CD4-positive, CD25-positive, alpha-beta regulatory T cell (primary cell): ENCODE measurements at places on chromosomes 1 and 21.
A peak's percentile ranks its signal among the peaks of the same experiment; 100 is the strongest.

DNA sequence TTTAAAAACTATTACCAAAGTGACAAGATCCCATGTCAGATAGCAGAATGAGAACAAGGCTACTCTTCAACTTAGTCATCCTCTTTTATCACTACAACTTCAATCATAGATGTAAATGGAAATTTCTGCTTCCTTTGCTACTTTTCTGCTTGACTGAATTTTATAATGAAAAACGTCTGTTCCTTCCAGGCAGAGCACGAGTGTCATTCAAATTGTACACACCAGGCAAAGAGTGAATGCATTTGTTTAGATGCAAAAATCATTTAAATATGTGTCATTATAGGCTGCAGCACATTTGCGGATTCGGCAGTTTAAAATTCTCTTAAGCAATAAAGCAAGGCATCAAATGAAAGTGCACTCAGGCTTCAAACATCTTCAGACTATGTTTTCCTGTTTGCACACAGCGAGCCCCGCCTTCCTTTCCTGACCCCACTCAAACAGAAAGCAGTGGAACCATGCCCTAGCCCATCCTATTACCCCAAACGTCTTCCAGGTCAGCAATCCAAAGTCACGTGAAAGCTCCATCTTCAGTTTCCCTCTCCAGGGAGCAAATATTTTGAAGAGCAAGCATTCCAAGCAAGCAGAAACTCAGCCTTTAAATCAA, 99.6 kb downstream of the APP start:
- no peak for DNase-seq

DNA sequence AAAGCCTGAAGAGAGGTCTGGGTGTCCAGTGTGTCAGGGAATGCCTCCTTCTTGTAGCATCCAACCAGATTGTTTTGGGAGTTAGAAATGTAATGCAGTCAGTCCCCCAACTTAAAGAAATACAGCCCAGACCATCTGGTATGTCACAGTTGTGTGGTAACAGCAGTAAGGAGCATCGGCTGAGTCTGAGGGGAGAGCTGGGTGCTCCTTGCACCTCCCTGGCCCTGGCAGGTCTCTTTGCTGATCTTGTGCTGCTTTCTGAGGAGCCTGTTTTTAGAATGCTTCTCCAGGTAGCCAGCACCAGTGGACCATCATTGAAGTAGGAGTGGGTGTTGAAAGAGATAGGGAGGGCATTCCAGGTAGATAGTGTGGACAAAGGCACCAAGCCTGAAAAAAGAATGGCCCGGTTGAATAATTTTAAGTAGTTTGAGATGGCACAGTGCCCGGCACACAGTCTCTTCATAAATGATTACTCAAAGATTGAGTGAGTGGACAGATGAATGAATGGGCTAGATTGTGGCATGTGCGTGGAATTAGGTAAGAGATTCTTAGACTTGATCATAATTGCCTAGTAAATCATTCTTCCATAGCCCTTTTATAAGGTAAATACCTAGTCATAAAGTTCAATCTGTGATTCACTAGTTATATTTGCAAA, 46.5 kb downstream of the LAMC1 start:
- DNase-seq: no peak

- DNase-seq: no peak
Observed at GRCh38 chr1:18283601-18284385, 176.2 kb downstream of the IGSF21 start.

GRCh38 chr1:185375583-185375982, 58.5 kb upstream of the IVNS1ABP start:
- no peak for DNase-seq

- no peak for DNase-seq
Observed at GRCh38 chr1:158102881-158103674, 77.6 kb upstream of the CD1D start.

DNA sequence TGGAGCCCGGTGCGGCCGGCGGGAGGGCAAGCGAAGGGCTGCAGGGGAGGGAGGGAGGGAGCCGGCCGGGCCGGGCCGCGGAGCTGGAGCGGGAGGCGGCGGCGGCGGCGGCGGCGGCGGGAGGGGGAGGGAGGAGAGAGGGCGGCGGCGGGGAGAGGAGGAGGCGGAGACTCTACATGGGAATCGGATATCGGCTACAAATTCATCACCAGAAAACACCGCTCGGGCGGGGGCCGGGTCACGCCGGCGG, at the start of gene AKT3:
Gene AKT3, minus strand, starts transcription at position 42 of the 250 bp plus-strand sequence. CDS start 7,073 bp downstream, outside the sequence.
- DNase-seq: no peak

GRCh38 chr1:158810311-158810710, 20.8 kb upstream of the MNDA start:
- DNase-seq: no peak

DNA sequence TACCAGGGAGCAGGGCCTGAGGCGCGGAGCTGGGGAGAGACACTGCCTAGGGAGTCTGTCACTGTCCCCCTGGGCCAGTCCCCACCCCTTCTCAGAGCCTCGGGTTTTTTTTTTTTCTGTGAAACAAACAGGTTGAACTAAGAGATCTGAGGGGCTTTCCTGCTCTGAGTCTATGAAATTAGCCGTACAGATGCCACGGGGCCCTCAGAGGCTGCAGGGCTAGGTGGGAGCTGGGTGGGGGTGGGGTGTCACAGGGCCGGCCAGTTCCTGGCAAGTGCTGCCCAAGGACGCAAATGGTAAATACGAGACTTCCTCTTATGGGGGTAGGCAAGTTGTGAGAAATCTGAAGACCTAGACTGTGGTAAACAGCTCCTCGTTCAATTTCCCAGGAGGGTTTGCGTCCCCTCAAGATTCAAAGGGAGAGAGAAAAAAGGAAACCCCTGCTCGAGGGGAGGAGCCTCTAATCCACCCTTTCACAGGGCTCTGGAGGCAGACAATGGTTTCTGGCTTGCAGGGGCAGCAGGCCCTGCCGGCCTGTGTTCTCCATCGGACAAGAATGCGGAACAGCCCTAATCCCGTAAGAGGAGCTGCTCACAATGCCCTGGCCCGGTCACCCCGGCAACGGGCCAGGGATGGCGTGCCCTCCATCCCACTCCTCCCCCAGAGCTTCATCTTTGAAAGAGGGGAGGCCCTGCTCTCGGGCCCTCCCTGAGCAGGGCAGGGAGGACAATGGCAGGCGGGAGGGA, 7.8 kb downstream of the NUAK2 start:
- peak; percentile 30 for DNase-seq

DNA sequence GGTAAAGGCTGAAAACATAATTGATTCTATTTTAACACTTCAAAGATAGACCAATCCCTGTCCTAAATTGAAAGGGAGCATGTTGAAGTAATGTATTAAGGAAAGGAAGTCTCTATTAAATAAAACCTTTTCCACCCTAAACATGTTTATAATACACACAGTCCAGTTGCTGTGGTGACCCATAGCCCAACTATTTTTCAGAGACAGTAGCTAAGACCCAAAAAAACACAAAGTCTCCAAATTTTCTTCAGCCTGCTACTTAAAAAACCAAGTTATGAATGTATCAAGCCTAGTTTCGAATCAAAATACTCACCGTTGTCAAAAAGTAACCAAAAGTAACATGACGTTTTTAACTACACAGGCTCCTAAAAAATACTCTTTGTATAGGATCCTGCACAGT, 1.6 kb downstream of the ELK4 start:
- DNase-seq: no peak

DNA sequence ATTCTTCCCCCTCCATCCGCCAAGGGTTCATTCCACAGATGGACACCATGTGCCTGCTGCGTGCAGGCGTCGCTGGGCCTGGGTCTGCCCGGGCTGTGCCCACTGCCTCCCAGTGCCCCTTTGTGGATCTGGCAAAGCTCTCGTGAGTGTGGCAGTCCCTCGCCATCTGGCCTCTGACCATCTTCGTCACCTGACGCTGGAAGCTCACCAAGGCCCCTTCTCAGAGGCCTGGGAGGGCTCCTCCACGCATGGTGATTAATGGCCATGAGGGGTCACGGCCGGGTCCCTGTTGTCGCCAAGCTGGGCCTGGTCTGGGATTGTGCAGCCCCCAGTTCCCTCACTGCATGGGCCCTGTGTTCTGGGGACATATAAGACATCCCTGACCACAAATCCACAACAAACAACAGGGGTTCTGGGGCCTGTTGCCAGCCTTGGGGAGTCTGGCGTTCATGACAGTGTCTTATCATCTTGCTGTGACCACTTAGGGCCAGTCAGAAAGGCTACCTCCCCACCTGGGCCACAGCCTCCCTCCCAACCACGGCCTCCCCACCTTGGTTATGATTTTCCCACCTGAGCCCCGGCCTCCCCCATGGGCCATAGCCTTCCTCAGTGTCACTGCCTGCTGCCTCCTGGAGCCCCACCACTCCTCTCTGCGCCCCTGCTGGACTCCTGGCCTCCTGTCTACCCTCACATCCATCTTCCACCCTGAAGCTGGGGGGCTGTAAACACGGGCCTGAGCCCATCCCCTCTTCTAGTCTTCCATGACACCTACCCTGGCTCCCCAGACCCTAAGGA, 27.9 kb downstream of the SLC45A1 start:
- DNase-seq: no peak

DNA sequence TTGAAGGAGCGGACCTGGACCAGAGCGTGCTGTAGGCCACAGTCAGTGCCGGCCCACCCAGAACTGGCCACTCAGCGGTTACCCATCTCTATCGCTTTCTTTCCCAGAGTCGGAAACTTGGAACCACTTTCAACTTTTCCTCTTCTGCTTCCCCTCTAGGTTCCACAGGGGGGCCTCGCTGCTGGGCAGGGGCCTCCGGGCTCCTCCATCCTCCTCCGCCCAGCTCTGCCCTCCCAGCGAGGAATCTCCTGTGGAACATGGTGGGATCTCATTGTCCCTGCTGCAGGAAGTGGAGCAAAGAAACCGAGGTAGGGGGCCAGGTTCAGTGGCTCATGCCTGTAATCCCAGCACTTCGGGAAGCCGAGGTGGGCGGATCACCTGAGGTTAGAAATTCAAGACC, 139.2 kb downstream of the ETS2 start:
- DNase-seq: no peak

DNA sequence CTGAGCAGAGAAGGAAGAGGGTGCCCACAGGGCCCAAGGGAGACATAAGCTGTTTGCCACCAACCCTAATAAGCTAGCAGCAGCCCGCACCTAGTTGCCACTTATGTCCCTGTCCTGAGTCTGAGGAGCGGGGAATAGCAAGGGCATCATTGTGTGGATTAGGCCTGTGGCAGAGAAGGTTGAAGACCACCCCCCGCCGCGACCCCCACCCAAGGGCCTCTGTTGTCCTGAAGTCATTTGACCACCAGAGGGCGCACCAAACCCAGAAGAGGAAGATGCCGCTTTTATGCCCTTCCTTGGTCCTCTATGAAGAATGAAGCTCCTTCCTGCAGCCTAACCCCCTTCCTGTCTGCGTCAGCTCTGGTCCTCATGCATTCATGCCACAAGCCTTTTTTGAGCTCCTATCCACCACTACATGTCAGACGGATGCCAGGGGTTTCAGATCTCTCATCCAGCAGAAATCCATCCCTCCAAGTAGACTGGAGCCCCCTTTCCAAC, 16.6 kb downstream of the RHBG start:
- peak; percentile 60 for DNase-seq

DNA sequence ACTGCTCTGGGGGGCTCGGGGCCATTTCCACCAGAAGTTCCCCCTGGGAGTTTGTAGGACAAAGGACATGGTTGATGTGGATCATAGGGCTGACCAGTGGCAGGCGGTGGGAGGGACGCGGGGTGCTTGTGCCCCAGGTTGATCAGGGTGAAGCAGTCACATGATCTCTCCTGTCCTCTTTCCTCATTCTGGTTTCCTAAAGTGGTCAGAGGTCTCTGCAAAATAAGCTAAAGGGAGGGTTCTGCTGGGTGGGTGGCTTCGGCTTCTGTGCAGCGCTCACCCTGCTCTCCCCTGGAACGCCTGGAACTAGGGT, 9.2 kb downstream of the PDXK start:
- no peak for DNase-seq

DNA sequence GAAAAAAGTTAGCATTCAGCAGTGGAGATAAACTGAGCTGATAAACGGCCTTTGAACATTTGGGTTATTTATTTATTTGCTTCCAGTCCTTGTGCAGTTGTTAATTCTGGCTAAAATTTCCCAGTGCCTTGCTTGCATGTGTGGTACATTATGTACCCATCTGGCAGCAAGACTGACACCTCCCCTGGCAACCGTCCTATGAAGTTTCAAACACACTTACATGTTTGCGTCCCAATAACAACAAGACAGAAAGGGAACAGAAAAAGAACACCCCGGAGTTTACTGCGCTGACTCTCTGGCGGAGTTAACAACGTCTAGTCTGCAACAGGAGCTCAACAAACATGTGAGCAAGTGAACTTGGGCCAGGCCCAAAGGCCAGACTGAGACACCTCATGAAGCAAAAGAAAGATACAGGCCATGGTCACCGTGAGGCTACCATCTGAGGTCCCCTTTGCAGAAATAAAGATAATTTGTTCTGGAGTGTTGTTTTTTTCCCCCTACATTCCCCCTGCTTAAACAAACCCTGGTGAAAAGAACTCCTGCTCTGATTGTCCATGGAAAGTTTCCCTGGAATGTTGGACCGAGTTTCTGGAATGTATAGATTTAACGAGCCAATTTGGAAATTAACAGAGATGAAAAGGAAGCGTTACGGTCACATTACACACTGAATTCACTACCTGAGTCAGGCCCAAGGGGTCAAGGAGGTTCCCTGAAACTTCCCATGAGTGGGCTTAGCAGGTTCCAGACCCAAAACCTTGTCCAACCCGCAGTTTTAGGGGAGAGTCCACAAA, 33.4 kb downstream of the TRABD2B start:
- no peak for DNase-seq

GRCh38 chr1:30420519-30421050, 302.8 kb downstream of the MATN1 start:
- DNase-seq: no peak

DNA sequence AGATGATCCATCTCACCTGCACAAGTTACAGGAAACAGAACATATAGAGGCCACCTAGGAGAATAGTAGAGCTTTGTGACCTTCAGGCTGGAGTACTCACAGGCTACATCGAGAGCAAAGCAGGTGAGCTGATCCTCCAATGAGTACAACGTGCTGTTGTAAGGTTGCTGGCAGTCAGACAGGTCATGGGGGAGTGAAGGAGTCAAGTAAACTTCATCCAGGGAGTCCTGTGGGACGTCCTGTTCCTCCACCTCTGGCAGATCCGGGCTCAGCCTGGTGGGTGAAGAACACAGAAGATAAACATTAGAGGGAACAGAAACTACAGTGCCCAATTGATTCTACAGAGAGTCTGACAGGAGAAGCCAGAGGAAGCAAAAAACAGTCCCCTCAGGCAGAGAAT, 62.5 kb downstream of the PRKAB2 start:
- no peak for DNase-seq

GRCh38 chr1:72485801-72486200, 203.5 kb upstream of the NEGR1 start:
- DNase-seq: no peak

DNA sequence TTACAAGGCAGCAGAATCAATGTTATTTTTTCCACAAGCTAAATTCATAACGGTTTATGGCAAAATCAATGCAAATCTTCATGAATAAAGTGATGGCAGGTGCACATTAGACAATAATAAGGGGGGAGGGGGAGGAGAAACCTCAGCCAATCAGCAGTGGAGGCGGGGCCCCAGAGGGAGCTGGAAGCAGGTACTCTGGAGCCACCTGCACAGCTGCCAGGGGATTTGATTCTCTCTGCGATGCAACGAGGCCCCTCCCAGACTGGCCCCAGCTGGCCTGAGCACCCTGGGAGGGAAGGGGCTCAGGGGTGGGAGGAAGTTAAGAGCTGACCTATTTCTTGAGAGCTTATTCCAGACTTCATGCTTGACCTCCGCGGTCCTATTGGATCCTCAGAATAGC, 127.8 kb upstream of the IGSF21 start:
- no peak for DNase-seq
